NCI-H2227 treated with DMSO at 0.1 percent for 48 hours (cell line): ENCODE measurements at places on chromosomes 3 and 15.

GRCh38 chr15:39028069-39028468 is 463.5 kb upstream of the RASGRP1 start:
- no peak for DNase-seq

- no peak for DNase-seq
These were observed 174.2 kb downstream of the GABRB3 start for GRCh38 chr15:26598704-26599103.

- DNase-seq = no peak
These were observed 614.8 kb downstream of the DIPK2A start for GRCh38 chr3:144586382-144586781.

GRCh38 chr3:112293368-112294321 is at the start of gene SLC9C1:
Gene SLC9C1 (minus strand): TSS chr3:112294216. CDS start chr3:112286791, 7,425 bp downstream.
- DNase-seq = peak; percentile 60

DNA sequence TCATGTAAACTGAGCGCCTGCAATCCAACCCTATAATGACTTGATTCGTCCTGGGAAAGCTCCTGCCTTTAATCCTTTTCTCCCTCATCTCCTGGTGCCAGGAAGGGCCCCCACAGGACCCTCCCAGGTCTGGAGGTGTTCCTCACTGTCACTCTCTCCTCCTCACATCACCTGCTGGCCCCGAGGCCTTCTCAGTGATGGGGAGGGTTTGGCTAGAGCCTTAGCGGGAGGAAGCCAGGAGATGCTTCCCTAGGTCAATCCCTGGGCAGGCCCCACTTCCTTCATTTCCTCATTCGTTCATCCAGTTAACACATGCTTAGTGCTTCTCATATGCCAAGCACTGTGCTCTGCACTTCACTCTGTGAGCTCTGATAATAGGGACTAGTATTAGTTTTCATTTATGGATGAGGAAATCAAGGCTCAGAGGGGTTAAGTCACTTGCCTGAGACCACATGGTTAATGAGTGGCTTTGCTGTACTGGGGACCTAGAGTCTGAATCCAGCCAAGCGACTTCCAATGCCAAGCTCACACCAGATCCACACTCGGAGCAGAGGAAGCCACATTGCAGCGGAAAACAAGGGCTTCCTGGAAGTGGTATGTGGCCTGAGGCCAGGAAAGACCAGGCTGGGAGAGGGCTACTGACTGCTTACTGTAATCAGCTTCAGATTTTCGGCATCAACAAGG is 50.3 kb upstream of the CHRNB4 start:
- DNase-seq = no peak

DNA sequence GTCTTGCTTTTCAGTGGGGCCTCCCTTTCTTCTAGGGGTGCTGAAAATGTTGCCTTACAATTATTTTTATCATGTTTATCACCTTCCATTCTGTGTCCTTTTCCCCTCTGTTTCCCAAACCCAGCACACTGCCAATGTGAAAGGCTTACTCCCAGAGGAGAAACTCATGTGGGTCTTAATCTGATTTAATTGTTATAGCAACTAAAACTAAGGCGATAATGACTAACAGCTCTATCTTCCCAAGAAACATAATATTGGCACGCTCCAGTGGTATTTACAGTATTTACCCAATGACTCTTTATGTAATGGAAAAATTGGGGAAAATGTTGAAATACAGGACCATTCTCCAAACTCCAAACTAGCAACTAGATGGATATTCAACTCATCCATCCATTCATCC is 58.4 kb downstream of the MESD start:
- DNase-seq = no peak
